Hindlimb muscle (tissue), 1 donor: ENCODE measurements at places on chromosomes 13 and 19.

DNA sequence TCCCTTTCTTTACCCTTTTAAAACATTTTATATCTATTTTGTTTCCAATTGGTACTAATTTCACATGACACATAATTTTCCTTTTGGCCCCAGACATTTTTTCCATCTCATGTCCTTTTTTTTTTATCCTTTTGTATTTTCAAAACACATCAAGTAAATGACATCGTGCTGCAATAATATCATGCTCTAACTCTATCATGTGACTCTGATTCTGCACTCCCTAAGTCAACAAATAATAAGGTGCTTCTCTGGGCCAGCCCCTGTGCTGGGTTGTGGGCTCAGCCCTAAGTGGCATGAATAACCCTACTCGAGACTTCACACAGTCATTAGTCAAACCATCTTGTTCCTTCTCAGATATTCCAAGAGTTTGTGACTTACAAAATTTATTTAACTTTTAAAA is 21.7 kb downstream of the NALCN start:
- no peak for DNase-seq

DNA sequence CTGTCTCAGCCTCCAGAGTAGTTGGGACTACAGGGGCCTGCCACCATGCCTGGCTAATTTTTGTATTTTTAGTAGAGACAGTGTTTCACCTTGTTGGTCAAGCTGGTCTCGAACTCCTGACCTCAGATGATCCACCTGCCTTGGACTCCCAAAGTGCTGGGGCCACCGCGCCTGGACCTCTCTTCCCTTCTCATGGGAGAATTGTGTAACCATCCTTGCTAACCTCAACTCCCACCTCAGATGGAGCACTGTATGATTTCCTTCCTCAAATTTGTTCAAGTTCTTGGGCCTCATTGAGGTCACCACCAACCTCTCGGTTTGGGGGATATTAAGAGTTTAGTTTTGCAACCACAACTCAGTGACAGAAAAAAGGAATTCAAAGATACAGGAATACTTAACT is 10.7 kb downstream of the LILRA5 start:
- DNase-seq, result no peak

DNA sequence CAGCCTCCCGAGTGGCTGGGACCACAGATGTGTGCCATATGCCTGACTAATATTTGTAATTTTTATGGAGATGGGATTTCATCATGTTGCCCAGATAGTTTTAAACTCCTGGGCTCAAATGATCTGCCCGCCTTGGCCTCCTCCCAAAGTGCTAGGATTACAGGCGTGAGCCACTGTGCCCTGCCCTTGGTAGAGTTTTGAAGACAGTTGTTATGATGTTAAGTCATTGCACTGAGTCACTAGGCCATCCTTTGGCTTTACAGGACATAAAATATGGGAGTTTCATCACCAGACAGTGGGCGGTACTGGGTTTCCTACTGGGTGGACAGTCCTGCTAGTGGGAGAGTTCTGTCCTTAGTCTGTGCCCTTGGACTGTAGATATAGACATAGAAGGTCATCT is 282.5 kb downstream of the ATP8A2 start:
- no peak for DNase-seq

- DNase-seq, result no peak
Observed at GRCh38 chr13:102770435-102770834, 3.2 kb downstream of the TEX30 start.

- DNase-seq, result no peak
Observed at GRCh38 chr19:46022061-46022430, 807 bp downstream of the PGLYRP1 start.
